ENCODE measurements at places on chromosomes 3 and 15. TPM values are rescaled to one million over a fixed set of nuclear protein-coding genes. Genes with fewer than 3 reads are reported as not detected.

GRCh38 chr3:100533176-100533575, 40.8 kb downstream of the TMEM45A start:
- no peak for DNase-seq

- no peak for DNase-seq
Measured at GRCh38 chr3:35919160-35919559, 279.8 kb downstream of the ARPP21 start.

OIP5 gene
- total RNA-seq = 15.2 TPM

DNA sequence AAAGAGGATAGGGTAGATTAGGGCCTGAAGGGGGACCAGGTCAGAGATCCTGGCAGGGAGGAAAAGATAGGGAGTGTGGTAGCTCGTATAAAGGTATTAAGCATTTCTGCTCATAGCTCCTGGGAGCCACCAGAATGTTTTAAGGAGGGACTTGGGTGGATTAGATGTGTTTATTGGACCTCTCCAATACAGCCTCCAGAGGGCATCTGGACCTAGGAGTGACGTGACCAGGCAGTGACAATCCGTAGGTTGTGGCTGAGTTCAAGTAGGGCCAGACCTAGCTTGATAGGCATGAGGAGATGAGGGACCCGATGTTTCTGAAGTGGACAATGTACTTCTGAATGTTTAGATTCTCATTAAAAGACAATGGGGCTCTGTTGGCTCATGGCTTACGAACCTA, 435.2 kb downstream of the MCTP2 start:
- no peak for DNase-seq

DNA sequence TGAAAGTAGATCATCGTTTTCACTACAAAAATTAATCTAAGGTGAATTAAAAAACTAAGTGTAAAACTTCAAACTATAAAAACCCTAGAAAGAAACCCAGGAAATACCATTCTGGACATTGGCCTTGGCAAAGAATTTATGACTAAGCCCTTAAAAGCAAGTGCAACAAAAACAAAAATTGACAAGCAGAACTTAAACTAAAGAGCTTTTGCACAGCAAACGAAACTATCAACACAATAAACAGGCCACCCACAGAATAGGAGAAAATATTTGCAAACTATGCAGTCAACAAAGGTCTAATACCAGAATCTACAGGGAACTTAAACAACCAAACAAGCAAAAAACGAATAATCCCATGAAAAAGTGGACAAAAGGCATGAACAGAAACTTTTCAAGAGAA, 302.0 kb downstream of the CHST2 start:
- DNase-seq = no peak

EDC3 gene
- 39.6 TPM for total RNA-seq

DNA sequence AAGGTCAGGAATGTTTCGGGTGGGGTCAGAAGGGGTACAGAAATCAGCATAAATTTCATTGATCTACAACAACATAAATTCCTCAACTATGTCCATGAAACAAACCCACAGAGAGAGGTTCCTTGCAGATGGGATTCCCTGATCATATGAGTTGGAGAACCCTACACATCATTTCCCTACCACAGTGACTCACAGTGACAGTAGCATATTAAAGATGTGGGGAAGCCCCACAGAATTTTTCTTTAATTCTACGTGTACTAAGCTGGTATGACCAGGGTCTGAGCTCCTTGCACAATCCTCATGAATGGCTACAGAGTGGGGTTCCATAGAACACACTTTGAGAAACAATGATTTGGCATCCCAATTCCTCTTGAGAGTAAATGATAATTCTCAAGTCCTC, 116.9 kb upstream of the RAD18 start:
- no peak for DNase-seq

DNA sequence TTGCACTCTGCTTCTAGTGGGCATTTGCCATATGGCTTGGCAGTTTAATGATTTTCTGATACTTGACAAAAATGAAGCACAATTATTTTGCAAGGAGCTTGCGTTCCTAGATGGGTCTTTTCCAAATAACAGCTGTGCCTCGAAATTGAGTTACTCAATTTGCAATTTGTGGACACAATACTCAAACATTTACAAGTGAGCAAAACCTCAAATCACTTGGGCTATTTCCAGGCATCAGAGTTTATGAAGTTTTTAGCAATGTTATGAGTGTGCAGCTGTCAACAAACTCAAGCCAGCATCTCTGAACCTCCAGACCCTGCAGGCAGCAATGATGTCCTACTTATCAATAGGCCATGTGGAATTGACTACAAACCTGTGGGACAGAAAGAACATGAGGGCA, 41.3 kb downstream of the NMNAT3 start:
- DNase-seq = no peak

GRM2 gene
- total RNA-seq = 2.4 TPM

- peak; percentile 72 for DNase-seq
Measured at GRCh38 chr3:13420045-13420830, at the start of gene NUP210. Gene NUP210, minus strand, starts transcription at chr3:13420322. Its CDS starts 96 bp downstream, at chr3:13420226.

GRCh38 chr3:66370179-66370578, 130.6 kb downstream of the LRIG1 start:
- no peak for DNase-seq

All from activated CD4-positive, alpha-beta memory T cell treated with anti-CD3 and anti-CD28 coated beads, Interleukin-2, amount 10 ng/mL, durations not matched to agents 7 days and 5 days (primary cell).